ENCODE measurements at places on chromosomes 1 and 21.
A peak's percentile ranks its signal among the peaks of the same experiment; 100 is the strongest.

DNA sequence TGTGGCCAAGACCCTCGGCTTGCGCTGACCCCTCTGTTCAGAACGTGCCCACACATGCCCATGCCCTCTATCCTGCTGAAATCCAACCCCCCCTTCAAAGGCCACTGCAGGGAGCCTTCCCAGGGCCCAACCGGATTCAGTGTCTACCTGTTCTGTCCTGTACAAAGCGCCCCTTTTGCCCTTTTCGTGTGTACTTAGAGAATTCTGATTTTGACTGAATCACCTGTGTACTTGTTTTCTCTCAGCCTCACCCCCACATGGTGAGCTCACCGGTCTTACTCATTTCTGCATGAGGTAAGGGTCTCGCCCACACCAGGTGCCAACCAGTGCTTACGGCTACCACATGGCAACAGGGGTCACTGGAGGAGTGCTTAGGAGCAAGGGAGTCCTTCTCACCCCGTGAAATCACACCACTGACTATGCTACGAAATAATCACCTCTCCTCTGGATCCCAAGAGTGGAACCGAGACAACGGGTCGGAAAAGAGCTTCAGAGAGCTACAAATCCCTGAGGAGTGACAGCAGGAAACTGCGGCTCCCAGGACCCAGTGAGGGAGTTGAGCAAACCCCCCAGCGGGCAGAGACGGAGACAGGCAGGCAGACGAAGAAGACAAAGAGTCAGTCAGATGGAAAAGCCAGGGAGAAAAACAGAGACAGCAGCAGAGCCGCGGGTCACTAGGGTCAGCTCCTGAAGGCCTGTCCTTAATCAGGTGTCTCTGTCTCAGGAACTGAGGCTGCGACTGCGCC, 2.1 kb upstream of the S100A2 start:
- no peak for DNase-seq

DNA sequence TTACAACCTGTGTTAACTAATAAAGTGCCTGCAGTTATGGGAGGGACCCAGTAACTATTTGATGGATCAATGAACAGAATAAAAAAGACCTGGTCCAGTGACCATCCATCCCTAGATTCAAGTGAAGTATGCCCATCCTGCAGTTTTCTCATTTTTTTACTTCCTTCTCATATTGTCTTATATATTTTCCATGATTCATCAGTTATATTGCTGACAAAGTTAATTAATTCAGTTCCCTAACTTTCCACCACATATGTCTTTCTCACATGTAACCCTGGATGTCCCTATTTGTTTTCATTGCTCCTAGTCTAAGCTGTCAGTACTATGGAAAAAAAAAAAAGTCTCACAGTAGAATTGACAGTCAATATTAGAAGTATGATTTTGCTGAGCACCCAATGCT, 64.3 kb downstream of the ITGB3BP start:
- DNase-seq, result no peak

- DNase-seq, result no peak
These were observed 622.5 kb upstream of the NR5A2 start for GRCh38 chr1:199404976-199405375.

DNA sequence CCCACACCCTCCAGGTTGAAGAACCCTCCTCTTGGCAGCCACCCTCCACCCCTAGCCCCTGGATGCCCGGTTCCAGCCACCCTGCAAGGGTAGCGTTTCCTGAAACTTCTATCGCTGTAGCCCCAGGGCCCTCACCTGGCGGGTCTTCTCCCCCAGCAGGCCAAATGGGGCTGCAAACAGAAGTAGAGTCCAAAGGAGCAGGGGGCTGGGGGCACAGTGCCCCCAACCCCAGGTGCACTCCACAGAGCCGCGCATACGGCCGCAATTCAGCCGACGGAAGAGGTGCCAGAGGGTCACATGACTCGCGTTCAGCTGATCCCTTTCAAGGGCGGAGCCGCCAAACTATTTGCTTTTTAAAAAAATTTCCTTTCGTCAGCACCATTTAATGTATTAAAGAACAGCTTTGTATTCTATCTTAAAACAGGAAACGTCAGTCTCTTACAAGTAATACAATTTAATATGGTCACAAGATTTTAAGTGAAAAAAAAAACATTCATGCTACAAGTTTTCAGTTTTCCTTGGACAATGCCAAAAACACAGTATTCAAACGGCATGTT, at the start of gene GLMP:
Gene GLMP, minus strand, starts transcription at position 289 of the 557 bp plus-strand sequence. Its CDS starts 34 bp downstream, at position 255.
- DNase-seq, result peak; percentile 24

GRCh38 chr1:26009796-26010447, 11.7 kb upstream of the EXTL1 start:
- no peak for DNase-seq

- DNase-seq, result no peak
These were observed 68.0 kb downstream of the USP25 start for GRCh38 chr21:15797577-15798363.

DNA sequence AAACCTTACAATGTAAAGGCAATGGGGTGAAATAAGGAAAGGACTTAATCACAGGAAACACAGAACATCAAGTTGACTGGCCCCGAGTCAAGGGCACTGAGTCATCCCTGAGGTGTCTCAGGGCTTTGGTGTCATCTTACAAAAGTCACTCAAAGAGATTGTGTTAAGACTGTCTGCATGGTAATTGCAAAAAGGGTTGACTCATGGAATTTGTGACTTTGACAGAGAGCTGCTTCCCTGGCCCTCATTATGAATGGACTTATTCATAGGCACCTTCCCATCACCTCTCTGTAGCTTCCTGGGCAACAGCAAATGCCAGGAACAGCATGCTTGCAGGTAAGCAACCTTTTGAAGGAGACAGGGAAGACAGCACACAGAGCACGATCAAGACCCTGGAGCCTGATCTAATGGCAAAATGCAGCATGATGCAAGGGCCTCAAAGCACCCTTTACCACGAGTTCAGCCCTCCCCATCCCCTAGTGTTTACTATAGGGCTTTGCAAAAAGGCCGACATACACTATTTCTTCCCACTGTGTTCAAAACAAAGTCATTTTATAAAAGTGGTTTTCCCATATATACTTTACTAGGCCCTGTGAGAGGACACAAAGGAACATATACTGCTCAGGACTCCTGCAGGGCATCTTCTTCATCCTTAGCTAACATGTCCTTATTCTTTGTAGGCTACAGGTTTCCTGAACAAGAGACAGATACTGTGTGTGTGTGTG, 17.1 kb downstream of the ZP4 start:
- no peak for DNase-seq

All from NCI-H2081 treated with DMSO at 0.1 percent for 48 hours (cell line).